RWPE1 (cell line): ENCODE measurements at places on chromosomes 2 and 18.

GRCh38 chr18:62899534-62899933 lies 184.2 kb downstream of the PHLPP1 start:
- DNase-seq, result no peak

- DNase-seq, result no peak
These were observed 205.6 kb downstream of the RTP5 start for GRCh38 chr2:242075168-242075567.

- DNase-seq, result no peak
These were observed 138.8 kb upstream of the DNMT3A start for GRCh38 chr2:25480561-25480960.

GRCh38 chr18:23718243-23718720 lies 29.0 kb downstream of the LAMA3 start:
- DNase-seq, result no peak

- DNase-seq, result no peak
These were observed 20.7 kb downstream of the RBM44 start for GRCh38 chr2:237819231-237819630.

GRCh38 chr2:171134624-171135230 lies 26.0 kb downstream of the TLK1 start:
- DNase-seq, result no peak

- no peak for DNase-seq
These were observed 118.6 kb upstream of the SERPINE2 start for GRCh38 chr2:224157655-224158054.

GRCh38 chr2:86396291-86396785 lies 44.8 kb upstream of the KDM3A start:
- no peak for DNase-seq

- DNase-seq, result peak; percentile 29
These were observed 823 bp upstream of the GORASP2 start for GRCh38 chr2:170928036-170928823.

- no peak for DNase-seq
These were observed 1466.8 kb upstream of the NXPH2 start for GRCh38 chr2:140246957-140247356.

DNA sequence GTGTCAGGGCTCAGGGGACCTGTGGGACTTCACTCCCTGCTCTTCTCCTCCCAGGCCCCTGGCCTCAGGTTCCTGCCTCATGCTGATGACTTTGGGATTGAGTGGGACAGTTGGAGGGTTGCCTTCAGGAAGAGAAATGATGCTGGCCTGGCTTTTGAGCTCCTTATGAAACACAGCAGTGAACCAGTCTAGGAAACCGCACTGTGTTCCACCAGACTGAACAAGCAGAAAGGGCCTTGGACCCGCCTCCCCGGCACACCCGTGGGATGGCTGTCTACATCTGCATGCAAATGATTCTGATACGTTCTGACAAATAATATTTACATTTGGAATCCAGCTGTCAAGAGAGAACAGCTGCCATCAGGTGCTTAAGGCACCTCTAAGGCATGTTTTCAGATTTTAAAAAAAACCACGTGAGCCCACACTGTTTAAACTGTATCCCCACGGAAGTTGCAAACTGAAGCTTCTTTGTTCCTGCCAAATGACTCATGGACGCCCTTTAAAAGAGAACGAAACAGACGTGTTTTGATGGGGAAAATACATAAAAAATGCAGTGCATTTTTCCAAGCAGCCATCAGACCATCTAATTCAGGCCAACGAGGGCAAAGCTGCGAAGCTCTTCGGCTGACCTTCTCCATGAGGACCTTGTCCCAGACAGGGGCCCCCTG lies 27.6 kb upstream of the ASAP2 start:
- DNase-seq, result peak; percentile 79

- DNase-seq, result no peak
These were observed 29.7 kb downstream of the ZNF804A start for GRCh38 chr2:184628051-184628450.

GRCh38 chr2:176138526-176138922 lies 9.0 kb downstream of the HOXD8 start:
- no peak for DNase-seq

GRCh38 chr2:33729353-33729752 lies 130.3 kb upstream of the FAM98A start:
- no peak for DNase-seq

- DNase-seq, result peak; percentile 67
These were observed 44.2 kb upstream of the DSC1 start for GRCh38 chr18:31206787-31207381.
